ENCODE measurements at places on chromosomes 1 and 21.

DNA sequence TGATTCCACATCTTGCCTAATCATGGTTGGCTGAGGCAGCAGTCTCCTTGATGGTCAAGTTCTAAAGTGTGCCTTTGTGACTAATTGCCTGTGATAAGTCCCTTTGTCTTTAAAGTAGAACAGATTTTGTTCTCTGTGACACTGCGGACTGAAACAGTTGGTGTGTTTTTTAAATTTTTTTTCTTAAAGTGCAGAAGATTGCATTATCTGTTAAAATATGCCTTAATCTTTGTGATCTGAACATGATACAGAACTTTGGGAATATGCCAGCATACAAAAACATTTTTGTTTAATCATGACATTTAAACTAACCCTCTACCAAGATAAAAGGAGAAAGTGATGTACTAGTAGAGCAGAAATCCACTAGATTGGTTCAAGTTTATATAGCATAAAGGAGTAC, 1260.6 kb upstream of the ADGRL2 start:
- DNase-seq, result no peak

DNA sequence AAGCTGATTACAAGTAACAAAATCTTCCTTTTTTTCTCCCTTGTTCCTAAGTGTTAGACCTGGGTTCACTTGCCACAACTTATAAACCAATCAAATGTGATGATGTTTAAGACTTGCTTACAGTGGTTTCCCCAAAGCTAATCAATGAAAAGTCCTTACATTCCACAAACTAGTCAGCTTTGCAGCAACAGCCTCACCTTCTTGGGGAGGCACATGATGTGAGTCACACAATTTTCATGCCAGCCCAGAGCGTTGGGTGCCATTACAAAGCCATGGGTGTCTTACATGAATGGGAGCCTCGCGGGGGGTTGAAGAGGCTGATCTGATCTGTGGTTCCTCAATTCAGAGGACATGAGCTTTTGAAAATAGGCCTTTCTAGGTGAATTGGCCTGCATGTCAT, 91.6 kb upstream of the UBE2U start:
- DNase-seq, result no peak

DNA sequence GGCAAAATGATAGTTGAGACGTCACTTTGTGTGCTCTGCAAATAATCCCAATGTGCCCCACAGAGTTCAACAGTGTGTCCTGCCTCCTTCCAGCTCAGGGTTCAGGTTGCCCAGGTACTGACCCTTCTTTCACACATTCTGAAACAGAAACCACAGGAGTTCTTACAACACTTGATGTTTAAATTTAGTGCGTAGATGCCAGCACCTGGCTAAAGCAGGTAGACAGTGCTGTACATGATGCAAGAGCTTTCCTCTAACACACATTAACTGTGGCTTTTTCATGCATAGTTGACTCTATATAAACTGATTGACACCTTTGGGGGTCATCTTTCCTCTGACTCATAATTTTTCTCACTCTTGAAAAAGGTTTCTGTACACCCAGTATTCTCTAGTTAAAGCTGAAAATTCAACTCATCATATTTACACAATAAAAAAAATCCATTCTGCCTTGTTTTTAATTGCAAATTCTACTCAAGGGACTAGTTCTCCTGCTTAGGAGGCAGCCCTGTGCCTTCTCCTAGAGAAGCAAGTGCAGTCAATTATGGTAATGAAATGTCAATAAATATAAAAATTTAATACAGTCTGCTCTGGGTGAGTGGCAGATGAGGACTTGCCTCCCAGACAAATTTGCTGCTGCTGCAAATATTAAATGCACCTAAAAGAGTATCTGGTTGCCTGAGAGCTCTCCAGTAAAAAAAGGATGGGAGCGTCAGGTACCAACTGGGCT, 91.4 kb downstream of the NR5A2 start:
- DNase-seq, result no peak

DNA sequence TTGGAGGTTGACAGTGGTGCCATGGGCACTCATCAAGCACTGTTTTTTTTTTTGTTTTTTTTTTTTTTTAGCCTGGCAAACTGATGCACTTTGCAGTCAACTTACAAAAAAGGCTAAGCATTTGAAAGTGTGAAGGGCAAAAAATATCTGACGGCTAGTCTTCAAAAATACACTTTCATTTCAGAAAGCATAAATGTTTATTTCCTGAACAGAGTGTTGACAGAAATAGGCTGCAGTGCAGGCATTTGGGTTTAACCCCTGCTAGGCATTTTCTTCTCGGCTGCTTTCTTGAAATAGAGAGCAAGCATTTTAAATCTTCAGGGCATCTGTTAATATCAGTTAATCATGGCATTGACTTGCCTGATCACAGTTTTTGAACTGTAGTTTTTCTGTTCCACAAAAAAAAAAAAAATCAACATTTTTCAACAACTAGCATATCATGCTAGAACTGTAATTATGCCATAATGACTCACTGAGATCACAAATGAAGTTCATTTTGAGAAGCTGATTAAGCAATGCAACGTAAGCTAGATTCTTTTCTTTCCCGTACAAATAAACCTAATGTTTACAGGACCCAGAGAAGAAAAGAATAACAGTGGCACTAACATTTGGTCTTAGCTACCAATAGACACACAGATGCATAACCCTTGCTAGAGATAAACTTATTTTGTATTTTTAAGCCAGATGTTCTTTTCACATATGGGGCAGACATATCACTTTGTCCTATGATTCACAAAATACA, 100.4 kb upstream of the USH2A start:
- no peak for DNase-seq

DNA sequence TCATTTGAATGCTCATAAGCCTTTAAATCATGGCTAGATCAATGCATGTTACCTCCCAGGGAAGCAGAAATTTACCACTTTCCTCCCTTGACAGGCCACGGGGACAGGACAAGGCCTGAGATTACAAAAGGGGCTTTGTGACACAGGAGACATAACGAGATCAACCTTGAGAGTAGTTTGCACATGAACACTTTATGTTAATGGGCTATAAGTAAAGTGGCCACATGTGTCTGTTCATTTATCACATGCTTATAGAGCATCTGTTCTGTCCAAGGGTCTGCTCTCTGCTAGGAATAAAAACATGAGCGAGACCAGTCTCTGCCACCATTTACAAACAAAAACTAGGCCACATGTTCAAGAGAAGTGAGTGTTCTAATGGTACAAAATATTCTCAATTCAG, 144.1 kb upstream of the C8B start:
- DNase-seq, result no peak

GRCh38 chr1:115839029-115839678, 1.8 kb downstream of the NHLH2 start:
- DNase-seq, result no peak

GRCh38 chr1:228940926-228941325, 205.6 kb downstream of the RHOU start:
- DNase-seq, result no peak

GRCh38 chr1:53693339-53693738, 45.6 kb downstream of the GLIS1 start:
- DNase-seq, result no peak

DNA sequence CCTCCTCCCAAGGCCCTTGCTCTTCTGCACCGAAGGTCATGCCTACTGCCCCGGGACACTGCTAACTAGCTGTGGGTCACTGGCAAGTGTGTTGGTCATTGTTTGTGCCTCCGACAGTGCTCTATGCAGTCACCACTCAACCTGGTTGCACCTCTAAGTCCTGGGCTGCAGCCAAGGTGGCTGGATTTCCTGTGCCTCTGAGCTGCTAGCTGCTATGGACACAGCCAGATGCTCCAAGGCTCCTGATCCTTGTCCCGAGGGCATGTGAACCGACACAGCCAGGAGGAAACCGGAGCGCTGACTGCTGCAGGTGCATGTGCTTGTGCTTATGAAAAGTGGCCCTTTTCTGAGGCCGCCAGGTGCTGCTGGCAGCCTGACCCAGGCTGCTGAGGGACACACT, 14.7 kb upstream of the SPOCD1 start:
- no peak for DNase-seq

GRCh38 chr1:163826500-163826899, 504.7 kb downstream of the NUF2 start:
- DNase-seq, result no peak

- DNase-seq, result peak; percentile 33
These were observed 24.1 kb downstream of the GPR3 start for GRCh38 chr1:27416387-27417111.

DNA sequence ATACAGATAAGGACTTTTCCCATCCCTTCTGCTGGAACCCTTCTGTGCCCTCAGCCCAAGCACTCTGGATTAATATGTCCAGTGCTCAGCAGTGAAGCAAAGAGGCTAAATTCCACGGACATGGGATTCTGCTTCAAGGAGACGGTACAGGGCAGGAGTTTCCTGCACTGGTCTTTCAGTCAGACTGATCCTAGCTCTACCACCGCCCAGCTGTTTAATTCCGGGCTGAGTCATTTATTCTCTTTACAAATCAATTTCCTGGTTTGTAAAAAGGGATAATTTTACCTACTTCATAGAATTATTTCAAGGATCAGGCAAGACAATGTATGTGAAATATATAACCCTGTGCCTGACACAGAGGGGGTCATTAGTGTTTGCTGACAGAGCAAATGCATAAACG, 41.6 kb upstream of the NRDC start:
- no peak for DNase-seq

DNA sequence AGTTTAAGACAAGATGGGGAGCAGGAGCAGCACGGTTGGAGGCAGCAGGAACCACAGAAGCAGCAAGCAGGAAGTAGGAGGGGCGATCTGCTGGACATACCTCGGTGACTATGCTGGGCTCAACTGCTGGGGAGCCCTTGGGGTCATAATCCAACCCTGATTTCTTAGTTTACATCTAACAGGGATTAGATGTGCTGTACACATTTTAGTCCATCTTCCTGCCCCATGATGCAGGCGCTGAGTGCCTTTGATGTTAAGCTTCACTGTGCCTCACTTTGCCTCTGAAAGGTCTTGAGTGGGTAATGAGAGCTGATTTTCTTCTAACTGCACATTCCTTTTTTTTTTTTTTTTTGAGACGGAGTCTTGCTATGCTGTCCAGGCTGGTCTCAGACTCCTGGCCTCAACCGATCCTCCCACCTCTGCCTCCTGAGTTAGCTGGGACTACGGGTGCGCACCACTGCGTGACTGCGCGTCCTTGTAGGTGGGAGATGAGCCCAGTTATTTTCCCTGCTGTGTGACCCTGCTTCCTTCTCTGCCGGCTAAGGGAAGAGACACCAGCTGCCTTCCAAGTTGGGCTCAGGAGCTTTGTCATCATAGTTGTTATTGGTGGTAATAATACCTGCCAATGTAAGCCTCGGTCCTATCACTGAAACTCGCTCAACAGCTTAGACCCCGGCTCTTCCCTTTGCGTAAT, 1.1 kb upstream of the RCAN3 start:
- peak; percentile 28 for DNase-seq

GRCh38 chr1:66000033-66000637, 207.4 kb downstream of the PDE4B start:
- no peak for DNase-seq

DNA sequence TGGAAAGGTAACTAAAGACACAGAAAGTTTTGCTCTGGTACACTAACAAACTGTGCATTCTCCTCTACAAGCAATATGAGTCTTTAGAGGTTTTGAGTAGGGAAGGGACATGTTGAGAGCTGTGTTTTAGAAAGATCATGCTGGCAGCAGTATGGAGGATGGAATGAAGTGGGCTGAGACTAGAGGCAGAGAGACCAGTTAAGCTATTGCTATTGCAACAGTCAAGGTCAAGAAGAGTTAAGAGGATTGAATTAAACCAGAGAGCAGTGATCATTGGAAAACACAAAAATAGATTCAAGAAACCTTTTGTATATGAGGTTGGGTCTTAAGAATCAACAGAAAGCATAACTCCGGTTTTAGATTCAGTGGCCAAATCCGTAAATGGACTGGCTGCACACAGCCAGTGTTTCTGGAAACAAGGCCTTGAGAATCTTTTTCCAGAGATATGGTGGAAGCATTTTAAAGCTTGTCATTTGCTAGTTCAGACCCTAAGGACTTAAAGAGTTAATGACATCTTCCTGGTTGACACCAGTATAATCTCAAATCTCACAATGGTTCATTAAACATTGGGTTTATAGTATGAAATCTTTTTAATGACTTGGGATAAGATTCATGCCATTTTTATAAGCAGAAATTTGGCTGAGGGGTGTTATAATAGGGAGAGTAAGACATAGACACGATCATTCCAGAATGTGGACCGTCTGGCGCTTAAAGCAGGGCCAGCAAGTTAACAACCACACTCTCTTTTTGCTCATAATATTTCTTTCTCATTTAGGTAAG, 177.9 kb downstream of the NR5A2 start:
- DNase-seq, result no peak

DNA sequence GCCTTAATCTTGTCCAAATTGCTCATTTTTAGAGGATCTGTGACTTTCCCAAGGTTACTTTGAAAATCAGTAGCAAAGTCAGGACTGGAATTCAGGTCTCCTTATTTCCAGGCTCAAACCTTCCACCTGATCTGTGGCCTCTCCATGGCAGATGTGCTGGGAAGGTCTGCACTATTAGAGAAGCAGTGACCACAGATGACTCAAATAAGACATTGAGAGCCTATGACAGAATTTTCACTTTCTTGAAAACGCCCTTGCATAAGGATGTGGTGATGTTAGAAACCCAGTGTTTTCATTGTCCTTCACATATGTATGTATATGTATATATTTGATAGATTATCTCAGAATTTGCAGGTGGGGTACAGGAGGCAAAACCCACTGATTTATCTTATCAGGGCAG, 45.3 kb downstream of the TTC39A start:
- no peak for DNase-seq

GRCh38 chr1:61519631-61520030, 205.3 kb downstream of the TM2D1 start:
- no peak for DNase-seq

- DNase-seq, result no peak
These were observed 46.0 kb downstream of the UBIAD1 start for GRCh38 chr1:11318982-11319381.

DNA sequence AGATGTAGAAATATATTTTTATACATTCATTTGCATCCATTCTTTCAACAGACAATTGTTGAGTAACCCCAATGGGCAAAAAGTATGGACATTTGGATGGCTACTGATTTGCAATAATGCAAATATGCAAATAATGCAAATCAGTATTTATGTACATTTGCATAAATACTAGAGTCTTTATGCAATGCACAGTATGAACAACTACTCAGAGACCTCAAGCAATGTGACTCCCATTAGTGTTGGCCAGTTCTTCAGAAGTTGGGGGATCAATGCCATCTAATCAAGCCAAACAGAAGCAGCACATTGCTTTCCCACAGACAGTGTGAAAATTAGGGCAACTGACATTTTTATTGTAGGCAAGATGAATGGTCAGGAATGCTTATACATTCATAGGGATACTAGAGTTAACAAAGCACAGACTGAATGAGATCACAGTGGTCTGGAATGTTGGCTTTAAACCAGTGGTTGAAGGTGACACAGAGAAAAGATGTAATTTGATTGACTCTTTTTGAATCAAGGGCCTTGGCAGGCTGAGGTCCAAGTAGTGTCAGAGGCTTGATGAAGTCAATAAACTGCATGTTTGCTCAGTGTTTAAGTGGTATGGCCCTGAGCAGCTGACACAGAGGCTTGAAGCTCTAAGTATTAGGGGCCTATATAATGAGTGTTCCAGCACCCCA, 256.6 kb downstream of the CTH start:
- no peak for DNase-seq

GRCh38 chr1:243672539-243673074, 177.4 kb downstream of the AKT3 start:
- DNase-seq, result no peak

- no peak for DNase-seq
These were observed 74.4 kb downstream of the CAMTA1 start for GRCh38 chr1:6859415-6860343.

- no peak for DNase-seq
These were observed 33.2 kb upstream of the ENO1 start for GRCh38 chr1:8911416-8912309.
